ENCODE measurements at places on chromosomes 13 and 19.

GRCh38 chr19:18438331-18439024, 545 bp upstream of the ISYNA1 start:
- DNase-seq: no peak

DNA sequence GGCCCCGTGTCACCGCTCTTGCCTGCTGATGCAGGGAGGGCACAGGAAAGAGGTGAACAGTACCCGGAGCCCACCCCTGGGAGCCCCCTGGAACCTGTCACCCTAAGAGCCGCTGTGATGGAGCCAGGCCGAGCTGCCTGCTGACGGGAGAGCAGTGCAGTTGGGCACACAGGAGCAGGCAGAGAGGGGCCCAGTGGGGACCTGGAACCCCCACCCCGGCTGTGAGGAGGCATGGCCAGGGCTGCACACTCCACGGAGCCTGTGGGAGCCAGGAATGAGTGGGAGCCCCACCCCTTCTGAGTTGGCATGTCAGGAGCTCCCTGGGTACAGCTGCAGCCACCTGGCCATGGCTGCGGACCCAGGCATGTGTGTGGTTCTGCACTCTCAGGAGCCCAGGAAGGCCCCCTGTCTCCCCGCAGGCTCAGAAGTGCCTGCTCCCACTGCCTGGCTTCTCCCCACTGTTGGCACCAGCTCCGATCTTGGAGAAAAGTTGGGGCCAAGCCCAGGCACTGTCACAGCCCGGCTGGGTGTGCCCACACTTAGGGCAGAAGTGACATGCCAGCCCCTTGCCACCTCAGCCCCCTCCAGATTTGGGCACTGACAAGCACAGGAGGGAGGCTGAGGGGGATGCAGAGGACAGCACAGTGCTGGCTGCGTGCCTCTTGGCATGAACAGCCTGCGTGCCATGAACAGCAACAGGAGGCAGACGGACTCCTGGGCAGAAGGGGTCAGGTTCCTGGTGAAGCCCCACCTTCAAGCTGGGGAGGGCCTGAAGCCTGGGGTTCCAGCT, 6.3 kb downstream of the CFAP97D2 start:
- DNase-seq: no peak

- DNase-seq: peak; percentile 81
Measured at GRCh38 chr19:14363183-14364097, 17.8 kb upstream of the ADGRE5 start.

DNA sequence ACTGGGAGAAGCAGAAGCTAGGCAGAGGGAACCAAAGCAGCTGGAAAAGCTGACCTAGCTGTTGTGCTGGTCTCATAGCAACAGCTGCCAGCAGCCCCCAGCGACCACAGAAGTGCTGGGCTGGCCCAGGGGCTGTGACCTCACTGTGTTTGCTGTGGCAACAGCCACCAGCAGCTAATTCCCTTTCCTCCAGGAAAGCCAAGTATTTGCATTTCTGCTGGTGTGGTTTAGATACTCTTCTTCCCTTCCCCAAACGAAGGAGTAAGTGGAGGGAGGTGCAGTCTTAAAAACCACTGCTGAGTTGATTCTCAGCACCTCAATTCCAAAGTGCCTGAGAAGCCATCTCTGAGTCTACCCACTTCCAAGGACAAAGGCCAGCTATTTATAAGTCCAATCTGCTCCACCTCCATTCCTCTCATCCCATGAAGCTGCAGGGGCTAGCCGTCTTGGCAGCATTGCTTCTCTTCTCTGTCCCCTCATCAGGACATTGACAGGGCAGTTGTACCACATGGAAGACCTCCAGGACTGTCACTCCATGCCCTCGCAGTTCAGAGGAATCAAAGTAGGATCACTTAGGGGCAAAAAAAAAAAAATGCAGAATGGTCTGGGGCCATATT, 11.5 kb upstream of the CCDC97 start:
- DNase-seq: no peak

- DNase-seq: no peak
Measured at GRCh38 chr13:23372264-23372906, 61.1 kb downstream of the SACS start.

- no peak for DNase-seq
Measured at GRCh38 chr19:50626011-50626410, 13.7 kb downstream of the SYT3 start.

GRCh38 chr19:39970425-39970674, 615 bp upstream of the PSMC4 start:
- DNase-seq: no peak

GRCh38 chr13:83691966-83692365, 190.3 kb downstream of the SLITRK1 start:
- no peak for DNase-seq

DNA sequence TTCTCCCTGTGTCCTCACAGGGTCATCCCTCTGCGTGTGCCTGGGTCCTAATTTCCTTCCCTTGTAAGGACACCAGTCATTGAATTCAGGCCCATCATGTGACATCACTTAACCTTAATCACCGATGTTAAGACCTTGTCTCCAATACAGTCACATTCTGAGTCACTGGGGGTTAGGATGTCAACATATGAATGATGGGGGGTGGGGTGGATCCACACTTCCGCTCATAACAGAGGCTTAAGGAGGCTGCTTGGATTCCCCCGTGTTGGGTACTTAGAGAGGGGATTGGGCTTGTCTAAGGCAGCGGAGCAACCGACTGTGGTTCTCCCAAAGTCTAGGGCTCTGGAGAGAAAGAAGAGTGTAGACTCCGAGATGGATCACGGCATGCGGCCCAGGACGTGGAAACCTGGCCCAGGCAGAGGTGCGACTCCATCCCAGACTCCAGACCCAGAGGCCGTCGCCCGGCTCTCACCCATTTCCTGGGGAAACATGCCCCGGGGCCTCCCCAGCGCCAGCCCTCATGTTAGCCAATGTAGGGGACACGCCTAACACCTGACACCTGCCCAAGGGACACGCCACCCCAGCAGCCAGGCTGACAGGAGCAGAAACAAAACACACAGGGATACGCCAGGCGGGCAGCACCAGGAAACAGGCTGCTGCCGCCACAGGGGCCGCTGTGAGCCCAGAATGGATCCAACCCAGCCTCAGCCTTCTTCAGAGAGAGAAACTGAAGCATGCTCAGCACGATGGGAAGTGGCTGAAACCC, 17.1 kb upstream of the IGLON5 start:
- no peak for DNase-seq

- no peak for DNase-seq
Measured at GRCh38 chr13:51237386-51237785, 15.2 kb downstream of the FAM124A start.

All from stimulated activated CD4-positive, alpha-beta T cell treated with anti-CD3 and anti-CD28 coated beads, Interleukin-15, amount 100 ng/mL, for 24 hours (primary cell).